ENCODE measurements at places on chromosomes 7 and 10.
A peak's percentile ranks its signal among the peaks of the same experiment; 100 is the strongest.

- no peak for DNase-seq
Observed at GRCh38 chr10:128140425-128140824, 14.2 kb upstream of the MKI67 start.

- no peak for DNase-seq
Observed at GRCh38 chr10:16986406-16987205, 143.0 kb downstream of the CUBN start.

DNA sequence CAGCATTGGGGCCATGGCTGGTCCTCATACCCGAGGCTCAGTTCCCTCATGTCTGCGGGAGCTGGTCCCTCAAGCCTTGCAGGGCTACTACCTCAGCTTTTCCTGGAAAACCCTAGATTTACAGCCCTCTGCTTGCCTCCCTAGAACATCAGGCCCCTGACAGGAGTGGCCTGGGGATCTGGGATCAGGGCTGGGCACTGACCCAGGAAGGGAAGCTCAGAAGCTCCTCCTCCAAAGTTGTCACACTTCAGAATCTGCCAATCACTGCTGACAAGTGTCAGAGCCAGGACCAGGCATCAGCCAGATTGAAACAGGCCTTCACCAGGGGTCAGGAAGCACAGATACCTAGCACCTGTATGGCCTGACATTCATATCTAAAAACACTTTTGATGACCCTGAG, 115.2 kb downstream of the GRID1 start:
- DNase-seq: no peak

- DNase-seq: no peak
Observed at GRCh38 chr7:30525429-30525828, 20.8 kb upstream of the GGCT start.

GRCh38 chr10:55641601-55642000, 719.5 kb downstream of the ZWINT start:
- DNase-seq: no peak

- DNase-seq: no peak
Observed at GRCh38 chr10:95783741-95784140, 27.8 kb downstream of the ENTPD1 start.

GRCh38 chr10:26481914-26482550, 43.9 kb downstream of the APBB1IP start:
- no peak for DNase-seq

DNA sequence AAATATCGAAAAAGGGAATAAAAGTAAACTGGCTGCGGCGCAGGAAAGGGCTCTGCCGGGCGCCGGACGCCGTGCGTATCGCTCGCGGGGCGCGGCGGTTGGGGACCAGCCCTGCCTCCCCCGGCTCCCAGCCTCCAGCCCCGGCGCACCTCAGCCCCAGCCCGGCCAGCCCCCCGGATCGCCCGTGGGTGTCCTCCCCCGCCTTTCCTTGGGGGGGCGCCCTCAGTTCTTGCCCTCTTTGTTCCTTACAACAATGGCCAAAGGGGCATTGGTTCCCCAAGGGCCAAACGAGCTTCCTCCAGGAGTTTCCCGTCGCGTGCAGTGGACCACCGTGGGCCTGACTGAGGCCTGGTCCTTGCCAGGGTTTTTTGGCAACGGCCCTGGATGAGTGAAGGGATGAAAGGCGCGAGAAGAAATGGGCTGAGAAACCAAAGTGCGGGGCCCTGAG, 1.2 kb downstream of the MACROH2A2 start:
- DNase-seq: no peak

GRCh38 chr10:49282879-49283341, 16.1 kb upstream of the C10orf71 start:
- DNase-seq: no peak

DNA sequence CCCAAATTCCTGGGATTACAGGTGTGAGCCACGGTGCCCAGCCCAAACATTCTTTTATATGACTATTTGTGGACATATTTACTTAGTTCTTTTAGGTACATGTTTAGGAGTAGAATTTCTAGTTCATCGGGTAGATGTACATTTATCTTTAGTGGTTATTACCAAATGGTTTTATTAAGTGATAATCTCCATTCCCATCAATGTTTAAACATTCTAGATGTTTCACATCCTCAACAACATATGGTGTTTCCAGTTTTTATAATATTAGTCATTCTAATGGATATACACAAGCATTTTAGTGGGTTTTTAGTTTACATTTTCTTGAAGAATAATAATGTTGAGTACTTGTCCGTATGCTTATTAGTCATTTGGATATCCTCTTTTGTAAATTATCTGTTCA, 131.7 kb downstream of the RTKN2 start:
- no peak for DNase-seq

- no peak for DNase-seq
Observed at GRCh38 chr7:28376634-28377033, 35.7 kb upstream of the CREB5 start.

DNA sequence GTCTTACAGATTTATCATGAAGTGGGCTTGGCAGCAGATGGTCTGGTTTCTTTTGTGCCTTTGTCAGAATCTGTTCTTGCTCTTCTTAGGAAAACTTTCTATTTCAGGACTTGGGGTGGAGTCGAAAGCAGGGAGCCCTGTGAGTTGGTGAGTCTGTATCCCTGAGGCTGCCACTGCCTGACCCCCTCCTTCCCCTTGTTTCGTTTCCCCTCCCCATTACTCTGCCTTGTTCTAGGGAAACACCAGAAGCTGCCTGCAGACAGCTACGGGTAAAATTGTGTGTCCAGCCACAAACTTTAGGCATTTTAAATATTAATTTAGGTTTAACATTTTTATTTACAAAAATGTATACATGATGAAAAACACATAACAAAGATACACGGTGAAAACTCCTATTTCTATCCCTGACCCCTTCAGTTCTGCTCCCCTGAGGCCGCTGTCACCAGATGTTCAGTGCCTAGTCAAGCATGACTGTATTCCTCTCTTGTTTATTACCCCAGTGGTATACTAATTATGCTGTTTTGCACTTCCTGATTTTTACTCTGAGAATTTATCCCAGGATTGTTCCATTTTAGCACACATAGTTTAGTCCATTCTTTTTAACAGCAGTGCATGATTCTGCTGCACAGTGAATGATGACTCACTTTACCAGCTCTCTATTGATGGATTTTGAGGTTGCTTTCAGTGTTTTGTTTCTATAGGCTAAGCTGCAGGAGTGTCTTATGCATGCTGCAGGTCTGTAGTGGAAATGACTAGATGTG, 9.1 kb downstream of the TSPAN14 start:
- DNase-seq: no peak

DNA sequence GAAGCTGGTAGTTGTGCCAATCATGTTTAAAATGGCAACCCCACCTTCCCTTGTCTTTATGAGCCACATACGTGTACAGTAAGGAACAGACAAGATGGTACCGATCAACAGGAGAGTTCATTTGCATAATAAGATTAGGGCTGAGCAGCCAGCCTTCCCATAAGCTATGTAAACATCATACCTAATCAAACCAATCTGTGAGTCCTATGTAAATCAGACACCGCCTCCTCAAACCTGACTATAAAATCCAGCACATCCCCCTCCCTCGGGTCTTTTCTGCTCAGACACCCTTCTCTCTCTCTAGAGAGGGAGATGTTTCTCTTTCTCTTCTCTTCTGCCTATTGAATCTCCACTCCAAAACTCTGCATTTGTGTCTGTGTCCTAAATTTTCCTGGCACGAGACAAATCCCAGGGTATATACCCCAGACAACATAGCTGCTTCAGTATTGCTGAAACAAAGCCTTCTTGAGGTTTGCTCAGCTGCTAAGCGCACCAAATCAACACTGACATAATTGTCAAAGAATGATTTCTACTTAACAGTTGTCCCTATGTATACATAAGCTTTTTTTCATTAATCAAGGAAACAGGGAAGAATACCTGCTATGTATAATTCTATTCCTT, 279.2 kb downstream of the THSD7A start:
- no peak for DNase-seq

DNA sequence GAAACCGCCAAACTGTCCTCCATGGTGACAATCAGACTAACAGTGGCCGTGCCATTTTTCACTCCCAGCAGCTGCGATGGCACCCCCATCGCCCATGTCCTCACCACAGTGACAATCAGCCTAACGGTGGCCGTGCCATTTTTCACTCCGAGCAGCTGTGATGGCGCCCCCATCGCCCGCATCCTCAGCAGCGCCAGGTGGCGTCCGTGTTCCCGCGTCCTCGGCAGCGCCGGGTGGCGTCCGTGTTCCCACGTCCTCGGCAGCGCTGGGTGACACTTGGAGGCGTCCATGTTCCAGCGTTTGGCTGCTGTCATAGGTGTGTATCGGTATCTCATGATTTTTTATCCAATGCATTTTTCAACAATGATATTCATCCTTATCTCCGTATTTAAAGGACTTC, 267.3 kb downstream of the PTPRN2 start:
- no peak for DNase-seq

- no peak for DNase-seq
Observed at GRCh38 chr10:126402721-126403695, 14.7 kb upstream of the ADAM12 start.

- no peak for DNase-seq
Observed at GRCh38 chr7:114687238-114687637, 234.7 kb upstream of the MDFIC start.

- DNase-seq: no peak
Observed at GRCh38 chr7:18580950-18581349, 85.4 kb downstream of the HDAC9 start.

DNA sequence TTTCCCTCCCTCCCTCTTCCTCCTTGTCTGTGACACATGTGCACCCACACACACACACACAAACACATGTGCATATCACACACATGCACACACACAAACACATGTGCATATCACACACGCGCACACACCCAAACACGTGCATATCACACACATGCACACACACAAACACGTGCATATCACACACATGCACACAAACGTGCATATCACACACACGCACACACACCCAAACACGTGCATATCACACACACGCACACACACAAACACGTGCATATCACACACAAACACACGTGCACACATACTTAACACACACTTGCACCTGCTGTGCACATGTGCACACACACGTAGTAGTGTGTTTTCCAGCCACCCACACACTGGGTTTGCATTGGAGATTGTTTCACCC, 29.4 kb upstream of the KNDC1 start:
- DNase-seq: no peak

DNA sequence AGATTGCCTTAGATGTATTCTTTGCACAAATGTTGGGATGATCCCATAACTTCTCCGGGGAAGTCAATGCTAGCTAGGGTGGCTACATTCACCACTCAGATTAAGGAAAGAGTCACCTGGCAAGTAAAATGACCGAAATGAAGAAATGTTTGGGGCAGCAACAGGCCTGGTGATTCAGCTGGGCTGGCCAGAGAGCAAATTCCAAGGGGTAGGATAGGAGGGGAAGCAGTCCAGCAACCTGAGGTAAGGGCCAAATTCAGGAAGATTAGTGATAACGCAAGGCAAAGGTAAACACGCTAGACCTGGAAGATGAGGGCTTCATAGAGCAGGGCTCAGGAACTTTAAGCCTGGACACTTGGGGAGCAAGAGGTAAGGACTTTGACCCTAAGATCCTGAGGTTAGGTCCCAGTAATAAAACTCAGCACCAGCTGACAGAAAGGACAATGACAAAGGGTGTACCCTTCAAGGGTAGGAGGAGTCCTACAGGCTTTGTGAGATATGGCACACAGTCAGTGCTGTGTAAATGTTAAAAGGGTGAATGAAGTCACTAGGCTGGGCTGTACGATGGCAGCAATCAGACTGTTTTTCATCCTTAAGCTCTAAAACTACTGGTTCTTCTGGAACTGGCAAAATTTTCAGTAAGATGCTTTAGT, 22.7 kb upstream of the SMNDC1 start:
- no peak for DNase-seq

DNA sequence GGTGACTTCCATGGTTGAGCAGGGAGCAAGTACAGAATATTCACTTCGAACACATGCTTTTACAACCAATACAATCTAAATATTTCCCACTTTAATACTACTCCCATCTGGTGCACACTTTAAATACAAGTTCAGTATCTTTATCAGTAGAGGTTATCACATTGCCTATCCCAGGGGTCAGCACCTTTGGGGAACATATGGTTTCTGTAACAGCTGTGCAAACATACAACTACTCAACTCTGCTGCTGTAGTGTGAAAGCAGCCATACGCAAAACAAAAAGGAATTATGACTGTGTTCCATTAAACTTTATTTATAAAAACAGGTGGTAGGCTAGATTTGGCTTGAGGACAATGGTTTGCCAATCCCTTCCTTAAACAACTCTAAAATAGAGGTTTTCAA, 157.5 kb downstream of the XPNPEP1 start:
- no peak for DNase-seq

DNA sequence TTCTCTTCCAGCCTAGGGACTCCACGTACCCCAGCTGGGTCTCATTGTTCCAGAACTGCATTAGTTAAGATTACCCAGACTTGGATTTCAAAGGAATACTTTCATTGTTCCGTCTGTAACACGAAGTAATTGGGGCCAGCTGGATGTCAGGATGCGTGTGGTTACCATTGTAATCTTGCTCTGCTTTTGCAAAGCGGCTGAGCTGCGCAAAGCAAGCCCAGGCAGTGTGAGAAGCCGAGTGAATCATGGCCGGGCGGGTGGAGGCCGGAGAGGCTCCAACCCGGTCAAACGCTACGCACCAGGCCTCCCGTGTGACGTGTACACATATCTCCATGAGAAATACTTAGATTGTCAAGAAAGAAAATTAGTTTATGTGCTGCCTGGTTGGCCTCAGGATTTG, 21.0 kb downstream of the LRRC17 start:
- peak; percentile 31 for DNase-seq

DNA sequence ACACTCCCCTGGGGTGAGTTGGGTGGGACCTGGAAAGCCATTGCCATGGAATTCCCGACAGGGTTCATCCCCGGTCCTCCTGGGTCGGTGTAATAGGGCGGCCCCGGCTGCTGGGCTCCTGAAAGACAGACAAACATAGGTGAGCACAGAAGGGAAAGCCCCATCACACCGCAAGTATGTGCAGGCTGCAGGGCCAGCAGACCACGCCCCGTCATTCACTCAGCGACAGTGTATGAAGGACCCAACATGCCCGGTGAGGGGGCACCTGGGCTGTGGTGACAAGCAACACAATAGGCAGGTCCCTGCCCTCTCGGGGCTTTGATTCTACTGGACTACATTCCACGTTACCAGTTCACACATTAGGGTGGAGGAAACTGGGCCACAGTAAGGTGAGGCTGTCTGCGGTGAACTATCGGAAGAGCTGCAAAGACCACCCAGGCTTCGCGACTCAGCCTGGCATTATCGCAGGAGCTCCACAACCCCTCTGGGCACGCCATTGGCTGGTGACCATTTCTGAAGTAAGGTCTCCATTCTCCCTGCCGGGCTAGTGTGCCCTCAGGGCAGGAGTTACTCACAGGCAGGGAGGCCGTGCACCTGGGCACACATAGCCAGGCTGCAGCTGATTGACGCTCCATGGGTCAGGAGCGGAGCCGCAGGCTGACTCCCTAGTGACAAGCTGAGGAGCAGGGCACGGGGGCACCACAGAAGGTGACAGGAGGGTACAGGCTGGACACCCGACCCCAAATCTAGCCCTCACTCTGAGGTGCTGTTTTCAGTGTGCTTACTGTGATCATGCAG, 99.2 kb downstream of the VOPP1 start:
- no peak for DNase-seq

Data from epithelial cell of prostate (primary cell).